ENCODE measurements at places on chromosomes 1 and 21.

- DNase-seq, result no peak
These were observed 22.8 kb downstream of the CDC7 start for GRCh38 chr1:91523482-91523881.

DNA sequence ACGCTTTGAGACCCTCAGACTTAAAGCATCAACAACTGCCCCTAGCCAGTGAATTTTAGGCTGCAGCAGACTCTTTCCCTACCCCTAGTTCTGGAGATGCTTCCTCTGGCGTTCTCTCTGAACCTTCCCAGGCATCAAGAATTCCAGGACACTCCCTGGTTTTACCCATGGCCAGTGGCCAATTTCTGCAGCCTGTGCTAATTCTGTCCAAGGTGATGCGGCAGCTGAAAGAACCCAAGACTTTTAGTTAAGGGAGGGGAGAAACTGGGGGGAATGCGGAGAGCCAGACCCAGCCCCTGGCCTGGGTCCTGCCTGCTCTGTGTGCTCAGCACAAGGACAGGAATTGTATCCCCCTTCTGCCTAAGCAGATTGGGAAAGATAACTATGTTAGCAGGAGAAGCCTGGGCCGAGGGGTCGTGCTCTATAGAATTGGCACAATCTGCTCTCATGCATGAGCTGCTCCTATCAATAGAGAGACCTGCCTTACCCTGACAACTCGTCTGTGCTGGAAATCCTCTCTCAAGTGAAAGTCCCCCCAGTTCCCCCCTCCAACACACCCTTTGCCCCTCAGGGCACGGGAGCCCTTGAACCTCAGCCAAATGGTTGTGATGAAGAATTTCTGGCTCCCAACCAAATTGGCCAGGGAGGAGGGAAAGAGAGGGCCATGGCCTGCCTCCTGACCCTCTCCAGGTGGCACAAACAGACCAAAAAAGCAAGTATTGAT lies 5.4 kb upstream of the GJA8 start:
- no peak for DNase-seq

DNA sequence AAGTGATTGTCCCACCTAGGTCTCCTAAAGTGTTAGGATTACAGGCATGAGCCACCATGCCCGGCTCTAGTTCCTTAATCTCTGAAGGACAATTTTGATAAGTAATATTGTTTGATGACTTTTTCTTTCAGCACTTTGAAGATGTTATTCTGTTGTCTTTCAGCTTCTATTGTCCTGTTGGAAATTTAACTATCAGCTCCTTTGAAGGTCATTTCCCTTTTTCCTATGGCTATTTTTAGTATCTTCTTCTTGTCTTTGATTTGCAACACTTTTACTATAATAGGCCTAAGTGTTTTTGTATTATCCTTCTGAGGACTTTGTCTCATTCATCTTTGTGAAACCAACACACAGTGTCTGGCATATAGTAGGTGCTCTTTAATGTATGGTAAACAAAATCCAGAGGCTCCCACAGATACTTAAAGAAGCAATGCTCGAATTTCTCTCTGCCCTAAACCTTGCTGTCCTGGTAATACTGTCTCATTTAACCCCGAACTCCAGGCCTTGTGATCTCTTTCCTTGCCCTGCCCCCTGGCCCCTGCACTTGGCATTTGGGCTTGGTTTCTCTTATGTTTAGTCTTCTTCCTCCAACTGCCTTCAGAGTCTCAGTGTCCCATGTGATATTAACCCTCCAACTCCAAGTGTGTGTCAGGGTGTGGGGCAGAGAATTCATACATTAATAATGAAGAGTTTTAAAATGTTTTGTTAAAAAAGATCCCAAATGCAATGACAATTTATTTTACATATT lies 19.0 kb upstream of the AGO1 start:
- DNase-seq, result no peak

DNA sequence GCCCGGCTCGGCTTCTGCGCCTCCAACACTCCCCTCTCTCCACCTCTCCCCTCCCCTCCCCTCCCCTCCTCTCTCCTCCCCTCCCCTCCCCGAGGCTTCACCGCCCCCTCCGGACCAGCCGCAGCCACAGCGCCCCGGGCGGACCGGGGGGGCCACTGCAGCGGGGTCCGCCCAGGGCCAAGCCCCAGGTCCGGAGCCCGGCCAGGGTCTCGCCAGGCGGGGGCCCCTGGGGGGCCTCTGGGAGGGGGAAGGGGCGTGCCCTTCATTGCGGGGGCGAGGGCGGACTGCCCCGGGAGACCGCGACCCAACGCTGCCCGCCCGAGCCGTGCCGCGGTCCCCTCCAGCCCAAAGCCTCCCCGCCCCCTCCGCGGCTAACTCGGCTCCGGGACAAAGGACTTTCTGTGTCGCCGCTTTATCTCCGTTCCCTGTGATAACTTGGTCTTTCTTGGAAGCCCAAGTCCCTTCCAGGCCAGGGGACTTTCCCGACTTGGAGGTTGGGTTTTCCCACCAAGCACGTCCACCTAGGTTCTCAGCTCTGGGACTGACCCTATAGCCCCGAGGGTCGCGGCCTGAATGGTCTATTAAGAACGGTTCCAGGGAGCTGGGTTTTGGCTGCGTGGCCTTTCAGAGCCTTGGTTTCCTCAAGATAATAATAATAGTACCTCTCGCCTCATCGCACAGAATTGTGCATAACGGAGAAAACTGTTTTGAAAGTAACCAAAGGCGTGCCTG lies at the start of gene UBQLN4:
TSS of gene UBQLN4 (minus strand) at position 31 of the 732 bp plus-strand sequence. CDS start 97 bp downstream, outside the sequence.
- peak; percentile 73 for DNase-seq

GRCh38 chr1:115642168-115643072 lies 650 bp downstream of the VANGL1 start:
- DNase-seq, result peak; percentile 68

DNA sequence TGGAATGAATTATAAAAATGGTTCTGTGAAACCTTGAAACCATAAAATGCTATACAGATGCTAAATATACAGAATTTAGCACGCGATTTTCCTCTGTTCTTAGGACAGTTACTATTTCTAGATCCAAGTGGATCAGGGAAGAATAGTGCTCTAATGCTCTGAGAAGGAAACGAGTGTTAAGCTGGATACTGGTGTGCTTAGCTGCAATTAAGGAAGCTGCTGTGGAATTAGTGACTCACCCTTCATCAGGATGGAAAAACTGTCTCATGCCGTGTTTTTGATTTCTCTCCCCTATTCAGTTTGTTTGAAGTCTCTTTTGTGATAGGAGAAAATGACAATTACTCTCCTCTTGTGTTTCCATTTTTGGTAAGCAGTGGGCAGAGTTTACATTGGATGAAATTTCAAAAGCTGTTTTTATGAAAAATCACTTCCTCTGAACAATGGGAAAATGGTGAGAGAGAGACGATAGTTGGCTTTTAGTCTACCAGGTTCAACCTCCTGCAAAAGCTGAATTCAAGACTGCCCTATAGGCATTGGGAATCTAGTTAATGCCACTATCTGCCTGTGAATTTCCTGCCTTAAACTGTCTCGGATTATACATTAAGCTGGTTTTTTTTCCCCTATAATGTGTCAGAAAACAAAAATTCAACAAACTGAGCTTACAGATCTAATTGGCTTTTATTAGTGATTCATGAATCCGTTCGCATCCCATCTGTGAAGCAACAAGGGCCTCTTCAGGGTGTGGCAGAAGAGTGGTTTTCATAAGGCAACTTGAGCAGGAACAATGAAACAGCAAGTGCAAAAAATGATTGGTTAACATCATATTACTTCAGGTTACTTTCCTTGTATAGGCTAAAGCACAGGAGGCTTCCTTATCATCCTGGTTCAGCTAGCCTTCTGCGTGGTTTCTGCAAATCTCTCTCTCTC lies 179.8 kb downstream of the ST6GALNAC3 start:
- DNase-seq, result no peak

GRCh38 chr1:225611537-225612223 lies 41.2 kb downstream of the ENAH start:
- DNase-seq, result no peak

GRCh38 chr1:8540261-8540941 lies 222.5 kb downstream of the SLC45A1 start:
- no peak for DNase-seq

DNA sequence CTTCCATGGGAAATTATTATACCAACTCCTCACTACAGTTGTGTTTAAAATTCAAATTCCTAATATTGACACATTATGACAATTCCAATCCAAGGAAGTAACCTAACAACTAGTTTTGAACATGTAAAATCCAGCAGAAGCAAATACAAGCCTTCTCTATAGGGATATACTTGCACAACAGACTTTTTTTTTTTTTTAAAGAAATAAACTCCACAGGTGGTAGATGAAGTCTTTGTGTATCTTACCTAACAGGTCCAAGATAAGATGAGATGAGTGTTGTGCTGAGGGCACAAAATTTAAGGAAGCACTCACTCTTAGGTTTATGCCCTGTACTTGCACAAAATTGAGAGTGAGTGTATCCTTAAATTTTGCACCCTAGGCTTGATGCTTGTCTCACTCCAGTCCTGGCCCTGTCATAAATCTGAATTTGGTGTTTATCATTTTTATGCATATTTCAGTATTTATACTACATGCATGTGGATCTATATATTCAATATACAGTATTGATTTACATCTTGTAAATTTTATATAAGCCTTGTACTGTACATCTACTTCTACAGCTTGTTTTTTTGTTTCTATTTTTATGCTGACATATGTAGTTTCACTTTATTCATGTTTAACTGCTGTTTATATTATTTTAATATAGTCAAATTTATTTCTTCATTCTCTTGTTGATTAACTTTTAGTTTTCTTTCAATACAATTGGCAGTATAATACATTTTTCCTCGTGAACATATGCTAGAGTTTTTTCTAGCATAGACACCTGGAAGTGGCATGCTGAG lies 60.6 kb upstream of the RGL1 start:
- DNase-seq, result no peak

DNA sequence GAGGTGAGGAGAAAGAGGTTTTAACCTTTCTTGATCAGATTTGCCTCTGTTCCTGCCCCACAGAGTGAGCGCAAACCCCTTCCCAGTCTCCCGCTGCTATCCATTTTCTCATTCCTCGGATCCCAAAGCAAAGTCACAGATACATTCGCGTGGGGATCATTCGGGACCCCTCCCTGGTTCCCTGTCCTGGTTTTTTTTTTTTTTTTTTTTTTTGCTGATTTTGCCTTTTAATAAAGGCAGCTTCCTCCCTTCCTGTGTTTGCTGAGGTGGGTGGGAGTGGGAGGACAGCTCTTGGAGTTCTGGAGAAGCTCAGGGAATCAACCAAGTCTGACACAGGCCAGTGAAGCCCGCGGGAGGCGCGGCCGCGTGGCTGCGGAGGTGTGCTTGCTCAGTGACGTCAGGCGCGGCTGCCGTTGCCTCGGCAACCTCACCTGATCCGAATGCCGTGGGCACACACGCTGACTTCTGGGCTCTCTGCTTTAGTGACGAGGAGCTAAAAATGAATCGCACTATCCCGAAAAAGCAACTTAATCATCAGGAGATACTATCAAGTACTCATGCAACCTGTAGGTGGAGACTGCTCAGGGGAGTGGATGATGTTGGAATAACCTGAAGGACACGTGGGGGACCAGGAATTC lies 106.4 kb downstream of the TBX19 start:
- no peak for DNase-seq

DNA sequence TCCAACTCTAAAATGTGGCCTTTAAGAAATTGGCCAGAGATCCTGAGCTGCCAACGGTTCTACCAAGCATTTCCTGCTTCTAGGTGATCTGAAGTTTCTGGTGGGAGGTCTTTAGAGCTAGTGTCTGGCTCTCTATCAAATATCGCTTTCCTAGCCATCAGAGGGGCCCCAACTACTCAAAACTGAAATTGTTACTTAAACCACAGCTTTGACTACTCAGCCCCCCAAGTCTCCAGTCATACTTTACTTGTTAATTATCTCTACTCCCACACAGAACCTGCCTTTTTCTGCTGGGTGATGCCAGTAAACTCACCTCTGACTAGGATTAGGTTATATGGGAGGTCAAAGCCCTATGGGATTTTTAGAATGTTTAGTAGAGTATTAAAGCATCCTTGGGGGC lies 95.1 kb downstream of the FASLG start:
- no peak for DNase-seq

GRCh38 chr1:1335792-1336248 lies 4.7 kb downstream of the TAS1R3 start:
- DNase-seq, result no peak

DNA sequence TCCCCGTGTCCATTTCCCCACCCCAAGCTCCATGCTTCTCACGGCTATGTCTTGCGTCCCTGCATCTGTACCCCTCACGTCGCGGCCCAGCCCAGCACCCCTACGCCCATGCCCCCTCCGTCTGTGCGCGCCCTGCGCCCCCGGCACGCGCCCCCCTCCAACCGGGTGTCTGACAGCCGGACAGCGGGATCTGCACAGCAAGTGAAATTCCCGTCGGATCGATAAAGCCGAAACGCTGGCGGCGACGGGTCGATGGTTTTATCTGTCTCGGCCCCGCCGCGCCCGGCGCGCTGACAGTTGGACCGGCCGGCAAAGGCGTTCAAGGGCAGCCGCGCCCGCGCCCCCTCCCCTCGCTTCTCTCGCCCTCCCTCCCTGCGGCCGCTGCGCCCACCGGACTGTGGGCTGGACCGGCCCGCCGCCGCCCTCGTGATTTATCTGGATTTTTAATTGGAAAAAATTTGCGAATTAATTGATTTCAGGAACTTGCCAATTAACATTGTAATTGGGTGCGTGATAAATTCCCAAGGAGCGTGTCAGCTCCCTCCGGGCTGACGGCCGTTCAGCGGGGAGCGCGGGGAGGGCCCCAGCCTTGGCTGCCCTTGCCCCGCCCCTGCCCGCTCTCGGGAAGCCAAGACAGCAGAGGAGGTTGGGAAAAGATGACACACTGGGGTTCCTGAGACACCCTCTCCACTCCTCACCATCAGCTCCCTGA lies 57.1 kb downstream of the TMEM53 start:
- DNase-seq, result no peak

DNA sequence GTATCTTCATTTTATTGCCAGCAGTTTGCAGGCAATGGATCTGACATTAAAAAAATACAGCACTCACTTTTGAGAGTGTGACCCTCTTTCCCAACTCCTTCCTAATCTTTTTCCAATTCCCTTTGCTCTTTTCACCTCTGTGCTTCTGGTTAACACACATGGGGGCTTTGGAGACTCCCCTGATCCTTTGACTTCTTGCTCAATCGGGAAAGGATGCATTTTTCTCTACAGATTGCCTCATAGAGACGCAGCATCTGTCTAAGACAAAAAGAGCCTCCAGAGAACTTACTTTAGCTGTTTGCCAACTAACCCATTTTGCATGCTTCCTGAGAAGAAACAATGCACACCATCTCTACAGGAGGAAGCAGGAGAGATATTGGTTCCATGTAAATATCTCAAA lies 378.3 kb downstream of the PBX1 start:
- DNase-seq, result no peak

DNA sequence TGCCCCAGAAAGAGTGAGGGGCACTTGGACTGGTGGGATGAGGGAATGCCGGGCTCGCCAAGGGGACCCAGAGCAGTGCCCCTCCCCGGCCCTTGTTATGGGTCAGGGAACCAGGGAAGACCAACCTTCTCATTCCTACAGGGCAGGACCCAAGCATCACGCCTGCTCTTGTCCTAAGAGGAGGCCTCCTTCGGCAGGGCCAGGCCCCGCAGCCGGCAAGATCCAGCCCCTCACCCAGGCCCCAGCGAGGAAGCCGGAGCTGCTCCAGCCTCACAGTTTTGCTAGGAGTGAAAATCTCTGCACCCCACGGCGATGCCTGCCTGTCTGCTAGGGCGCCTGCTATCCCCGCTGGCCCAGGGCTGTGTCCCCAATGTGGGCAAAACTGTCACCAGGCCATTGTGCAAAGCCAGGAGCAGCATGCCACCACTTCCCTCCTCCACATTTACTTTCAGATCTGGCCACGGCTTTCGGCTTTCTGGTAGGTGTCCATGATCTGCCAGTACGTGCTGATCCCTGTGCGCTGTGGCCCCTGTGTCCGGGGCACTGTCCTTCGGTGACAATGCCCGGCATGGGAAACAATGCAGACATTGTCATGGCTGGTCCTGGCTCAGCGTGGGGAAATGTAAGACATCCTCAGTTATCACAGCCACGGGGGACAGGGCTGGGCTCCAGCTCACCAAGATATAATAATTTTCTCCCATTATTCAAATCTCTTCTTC lies 9.6 kb downstream of the ACTRT2 start:
- no peak for DNase-seq
